ENCODE measurements at places on chromosomes 1 and 21. TPM values are rescaled to one million over a fixed set of nuclear protein-coding genes. Genes with fewer than 3 reads are reported as not detected.
A peak's percentile ranks its signal among the peaks of the same experiment; 100 is the strongest.

Gene NID1
- total RNA-seq: 43.4 TPM

Gene OR2G6
- not detected for total RNA-seq

Gene C1orf94
- not detected for total RNA-seq

DNA sequence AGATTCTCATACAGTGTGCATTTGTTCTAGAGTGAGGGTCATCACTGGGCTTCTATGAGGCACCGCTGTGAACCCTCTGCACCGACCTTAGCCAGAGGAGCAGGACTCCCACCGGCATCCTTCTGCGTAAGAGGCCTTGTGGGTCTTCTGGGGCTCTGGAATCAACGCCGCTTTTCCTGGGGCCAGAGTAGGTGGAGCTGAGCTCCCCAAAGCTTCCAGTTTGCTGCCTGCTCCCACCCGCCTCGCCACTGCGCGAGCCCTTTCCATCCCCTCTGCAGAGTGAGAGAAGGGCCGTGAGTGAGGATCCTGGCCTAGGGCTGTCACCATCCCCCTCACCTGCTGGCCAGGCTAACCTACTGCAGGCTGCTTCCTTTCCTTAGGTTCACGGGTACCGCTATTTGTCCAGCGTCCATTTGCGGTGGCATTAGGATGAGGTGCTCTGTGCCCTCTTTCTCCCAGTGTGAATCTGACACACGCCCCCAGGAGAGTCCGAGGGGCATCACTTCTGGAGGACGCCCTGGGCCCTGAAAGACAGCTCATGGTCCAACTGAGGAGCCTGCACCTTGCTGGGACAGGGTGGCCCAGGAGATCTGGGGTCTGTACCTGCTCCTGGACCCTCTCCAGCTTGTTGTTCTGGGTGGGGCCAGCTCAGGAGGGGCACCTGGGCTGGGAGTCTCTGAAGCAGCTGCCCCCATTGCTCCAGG is 36.2 kb downstream of the UMODL1 start:
- no peak for DNase-seq

Gene RGS18
- total RNA-seq: 0.45 TPM

- no peak for DNase-seq
Observed at GRCh38 chr21:30083225-30083945, 83.2 kb downstream of the CLDN17 start.

DNA sequence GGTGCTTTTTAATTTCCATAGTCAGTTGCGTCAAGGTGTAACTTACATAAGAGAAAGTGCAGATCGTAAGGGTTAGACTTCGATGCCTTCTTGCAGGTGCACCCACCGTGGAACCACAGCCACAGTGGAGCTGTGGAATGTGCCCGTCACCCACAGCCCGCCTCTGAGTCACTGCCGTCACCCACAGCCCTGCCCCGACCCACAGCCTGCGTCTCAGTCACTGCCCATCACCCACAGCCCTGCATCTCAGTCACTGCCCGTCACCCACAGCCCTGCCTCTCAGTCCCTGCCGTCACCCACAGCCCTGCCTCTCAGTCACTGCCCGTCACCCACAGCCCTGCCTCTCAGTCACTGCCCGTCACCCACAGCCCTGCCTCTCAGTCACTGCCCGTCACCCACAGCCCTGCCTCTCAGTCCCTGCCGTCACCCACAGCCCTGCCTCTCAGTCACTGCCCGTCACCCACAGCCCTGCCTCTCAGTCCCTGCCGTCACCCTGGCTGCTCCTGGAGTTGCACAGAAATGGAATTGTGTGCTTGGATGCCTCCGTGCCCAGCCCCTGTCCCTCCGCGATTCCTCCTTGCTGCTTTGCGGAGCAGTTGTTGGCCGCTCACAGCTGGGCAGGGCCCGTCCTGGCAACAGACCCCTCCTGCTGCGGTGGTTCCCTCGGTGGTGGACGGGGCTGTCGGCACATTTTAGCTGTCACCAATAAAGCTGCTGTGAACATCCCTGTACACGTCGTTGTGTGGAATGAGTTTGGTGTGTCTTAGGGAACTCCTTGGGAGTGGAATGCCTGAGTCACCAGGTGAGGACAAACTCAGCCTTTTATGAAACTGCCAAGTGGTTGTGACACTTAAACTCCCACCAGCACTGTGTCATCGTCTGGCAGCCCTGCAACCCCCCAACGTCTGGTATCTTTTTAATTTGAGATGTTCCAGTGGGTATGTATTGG is 44.9 kb upstream of the COL6A2 start:
- no peak for DNase-seq

Gene CNN3
- 76.5 TPM for total RNA-seq

DNA sequence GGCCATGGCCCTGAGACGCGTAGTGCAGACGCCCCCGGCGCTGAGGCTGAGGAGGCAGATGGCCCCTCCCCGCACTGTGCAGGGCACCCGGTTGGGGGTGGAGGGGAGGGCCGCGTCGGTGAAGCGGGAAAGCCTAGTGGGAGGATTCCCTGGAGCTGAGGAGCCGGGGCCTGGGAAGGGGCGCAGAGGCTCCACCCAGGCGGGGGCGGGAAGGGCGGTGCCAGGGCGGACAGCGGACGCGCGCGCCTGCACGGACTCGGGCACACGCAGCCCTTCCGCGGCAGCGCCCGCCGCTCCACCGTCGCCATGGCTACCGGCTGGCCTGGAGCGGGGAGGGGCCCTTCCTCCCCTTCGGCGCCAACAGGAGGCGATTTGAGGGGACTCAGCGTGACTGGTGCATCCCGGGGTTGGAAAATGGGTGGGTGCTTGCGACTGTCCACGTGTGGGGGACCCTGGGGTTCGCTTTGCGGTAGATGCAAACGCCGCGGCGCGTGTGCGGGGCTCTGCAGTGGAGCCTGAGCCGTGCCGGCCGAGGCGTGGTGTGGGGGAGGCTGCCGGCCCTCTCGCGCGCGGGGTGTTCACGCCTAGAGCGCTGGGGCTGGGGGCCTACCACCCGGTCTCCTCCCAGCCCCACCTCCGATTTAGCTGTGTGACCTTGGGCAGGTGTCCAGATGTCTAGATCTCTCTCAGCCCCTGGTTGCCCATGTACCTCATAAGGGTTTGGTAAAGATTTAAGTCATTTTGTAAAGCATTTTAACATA is 35.1 kb downstream of the PTPRF start:
- peak; percentile 53 for DNase-seq

GRCh38 chr1:171173069-171173468 is 12.0 kb upstream of the FMO2 start:
- no peak for DNase-seq

Gene SPRR3
- total RNA-seq: not detected

Gene SYDE2
- 16.1 TPM for total RNA-seq

- DNase-seq: no peak
Observed at GRCh38 chr1:160781914-160782689, 13.9 kb upstream of the LY9 start.

- DNase-seq: peak; percentile 9
Observed at GRCh38 chr1:50023292-50024159, at the start of gene AGBL4. Gene AGBL4, minus strand, starts transcription at chr1:50023954.

Gene PLA2G4A
- 2.7 TPM for total RNA-seq

- DNase-seq: no peak
Observed at GRCh38 chr1:228276174-228276831, 68.5 kb downstream of the OBSCN start.

Gene OR2M3
- total RNA-seq: not detected

DNA sequence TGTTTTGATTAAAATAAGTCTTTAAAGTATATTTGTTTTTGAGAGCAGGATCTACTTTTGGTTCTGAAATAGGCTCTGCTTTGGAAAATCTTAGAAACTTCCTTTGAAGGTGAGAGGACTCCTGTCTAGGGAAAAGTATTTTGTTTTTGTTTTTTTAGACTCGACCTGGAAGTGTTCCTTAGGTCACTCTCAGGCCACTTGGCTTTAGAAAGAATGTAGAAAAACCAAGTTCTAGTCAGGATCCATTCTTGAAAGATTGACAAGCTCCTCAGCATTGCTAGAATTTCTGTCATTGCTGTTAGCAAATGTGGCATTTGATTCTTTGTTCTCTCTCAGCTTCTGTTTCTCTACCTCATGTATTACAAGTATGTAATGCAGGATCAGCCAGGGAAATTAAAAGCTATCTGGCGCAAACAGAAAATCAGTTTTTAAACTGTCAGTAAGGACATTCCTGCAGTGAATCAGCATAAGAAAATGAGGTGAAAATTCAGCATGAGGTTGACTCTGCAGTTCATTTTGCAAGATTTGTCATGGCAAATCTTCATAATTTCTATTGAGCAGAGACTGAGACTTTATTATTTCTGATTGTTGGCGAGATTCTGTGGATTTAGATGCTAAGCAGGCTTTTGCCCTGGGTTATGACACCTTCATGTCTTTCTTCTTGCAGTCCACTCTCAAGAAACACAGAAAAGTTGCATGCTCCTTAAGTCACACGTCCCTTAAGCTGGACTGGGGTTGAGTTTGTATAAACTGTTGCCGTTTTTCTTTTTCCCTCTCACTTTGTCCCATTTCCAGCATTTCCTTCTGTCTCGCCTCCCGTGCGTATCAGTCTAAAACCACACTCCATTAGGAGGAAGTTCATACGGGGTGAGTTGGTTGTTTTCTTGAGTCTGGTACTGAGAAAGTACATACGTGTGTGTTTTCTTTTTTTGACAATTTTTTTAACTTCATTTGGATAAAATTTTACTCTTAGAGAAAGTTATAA is 12.6 kb downstream of the NTPCR start:
- DNase-seq: no peak
